ENCODE measurements at places on chromosomes 5 and 9.

DNA sequence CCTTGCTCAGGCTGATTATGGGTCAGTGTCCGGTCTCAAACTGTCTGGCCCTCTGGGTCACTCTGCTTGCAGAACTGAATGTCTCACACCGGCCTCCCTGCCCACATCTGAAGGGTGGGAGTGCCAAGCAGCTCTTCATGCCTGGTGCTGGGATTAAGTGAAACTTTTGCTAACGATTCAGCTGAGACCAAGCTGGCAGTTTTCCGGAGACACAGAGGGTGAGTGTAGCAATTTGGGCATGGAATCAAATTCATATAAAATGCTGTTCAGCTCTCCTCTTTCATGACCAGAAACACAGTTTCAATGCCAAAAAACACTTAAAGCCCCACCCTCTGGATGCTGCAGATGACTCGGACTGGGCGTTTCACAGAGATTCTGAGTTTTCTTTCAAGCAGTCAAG is 207.5 kb downstream of the NXNL2 start:
- H3K27me3 ChIP-seq, result no peaks in the 10 kb centered on the region
- peak; percentile 51 for DNase-seq
- H3K4me3 ChIP-seq, result peak overlapping the region; percentile 33
- peaks cover 87% of the 10 kb centered on the region for H3K4me1 ChIP-seq
- H3K36me3 ChIP-seq, result 0 out of 2 replicates have a peak, but pooled peaks cover 8% of the 10 kb centered on the region
- peak overlapping the region; percentile 34 for H3K27ac ChIP-seq

DNA sequence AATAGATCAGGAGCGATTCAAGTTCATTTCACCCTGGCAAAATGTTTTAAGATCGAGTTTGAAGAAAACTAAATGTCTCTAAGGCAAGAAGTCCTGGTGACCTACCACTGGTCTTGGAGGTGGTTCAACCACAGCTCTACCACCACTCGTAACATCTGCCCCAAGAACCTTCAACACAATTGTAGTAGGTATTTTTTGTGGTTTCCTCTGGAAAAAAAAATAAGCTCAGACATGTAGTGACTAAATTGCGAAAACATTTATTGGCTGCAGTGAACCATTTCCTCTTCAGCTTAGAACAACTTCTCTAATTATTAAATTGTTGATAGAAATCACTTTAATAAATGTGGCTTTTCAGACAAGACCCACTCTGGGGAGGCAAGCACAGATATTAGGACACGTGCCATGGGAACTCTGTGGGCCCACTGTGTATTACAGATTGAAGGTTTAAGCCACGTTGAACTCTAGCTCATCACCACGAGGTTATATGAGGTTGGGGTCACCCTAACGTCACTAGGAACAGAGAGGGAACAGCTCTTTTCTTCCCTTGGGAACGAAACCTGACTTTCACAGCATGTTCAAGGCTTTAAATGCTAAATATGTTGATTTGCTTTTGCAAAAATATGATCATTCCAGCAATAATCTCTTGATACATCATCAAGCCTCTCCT is 142.9 kb downstream of the HSD17B3 start:
- peaks cover 9% of the 10 kb centered on the region for H3K4me1 ChIP-seq
- H3K27me3 ChIP-seq, result peaks cover 19% of the 10 kb centered on the region
- H3K27ac ChIP-seq, result no peak overlapping the region

- peaks cover 22% of the 10 kb centered on the region for H3K36me3 ChIP-seq
- no peaks in the 10 kb centered on the region for H3K4me1 ChIP-seq
- no peak overlapping the region for H3K27ac ChIP-seq
Measured at GRCh38 chr9:122318284-122318683, 52.5 kb upstream of the PTGS1 start.

DNA sequence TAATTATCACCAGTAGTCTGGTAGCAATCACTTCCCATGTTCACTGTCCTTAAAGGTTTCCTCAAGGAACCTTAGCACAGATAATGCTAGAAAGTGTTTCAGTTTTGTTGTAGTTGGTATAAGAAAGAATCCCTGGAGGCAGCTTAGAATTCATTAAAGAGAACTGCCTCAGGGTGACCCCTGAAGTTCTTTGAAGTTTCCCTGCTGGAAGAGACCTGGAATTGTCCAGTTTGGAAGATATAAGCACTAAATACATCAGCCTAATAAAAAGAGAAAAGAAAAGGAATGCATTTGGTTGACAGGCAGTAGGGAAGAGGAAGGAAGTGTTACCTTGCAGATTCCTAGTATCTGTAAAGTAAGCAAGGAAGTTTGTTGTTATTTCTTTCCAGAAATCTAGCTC is 999.6 kb upstream of the DMAC1 start:
- no peaks in the 10 kb centered on the region for H3K36me3 ChIP-seq
- H3K27me3 ChIP-seq, result no peaks in the 10 kb centered on the region
- no peaks in the 10 kb centered on the region for H3K4me1 ChIP-seq
- no peak overlapping the region for H3K27ac ChIP-seq
- H3K4me3 ChIP-seq, result no peak overlapping the region
